ENCODE measurements at places on chromosomes 3 and 15. TPM values are rescaled to one million over a fixed set of nuclear protein-coding genes. Genes with fewer than 3 reads are reported as not detected.

DNA sequence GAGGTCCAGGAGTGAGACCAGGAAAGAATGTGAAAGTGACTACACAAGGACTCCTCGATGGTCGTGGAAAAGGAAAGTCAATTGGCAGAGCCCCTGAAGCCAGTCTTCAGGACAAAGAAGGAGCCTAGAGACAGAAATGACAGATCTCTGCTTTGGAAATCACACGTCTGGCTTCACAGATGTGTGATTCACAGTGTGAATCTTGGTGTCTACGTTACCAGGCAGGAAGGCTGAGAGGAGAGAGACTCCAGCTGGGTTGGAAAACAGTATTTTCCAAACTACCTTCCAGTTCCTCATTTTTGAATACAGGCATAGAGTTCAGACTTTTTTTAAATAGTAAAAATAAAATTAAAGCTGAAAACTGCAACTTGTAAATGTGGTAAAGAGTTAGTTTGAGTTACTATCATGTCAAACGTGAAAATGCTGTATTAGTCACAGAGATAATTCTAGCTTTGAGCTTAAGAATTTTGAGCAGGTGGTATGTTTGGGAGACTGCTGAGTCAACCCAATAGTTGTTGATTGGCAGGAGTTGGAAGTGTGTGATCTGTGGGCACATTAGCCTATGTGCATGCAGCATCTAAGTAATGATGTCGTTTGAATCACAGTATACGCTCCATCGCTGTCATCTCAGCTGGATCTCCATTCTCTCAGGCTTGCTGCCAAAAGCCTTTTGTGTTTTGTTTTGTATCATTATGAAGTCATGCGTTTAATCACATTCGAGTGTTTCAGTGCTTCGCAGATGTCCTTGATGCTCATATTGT is 6.0 kb downstream of the CCR2 start:
- no peaks in the 10 kb centered on the region for H3K4me1 ChIP-seq
- H3K27ac ChIP-seq, result no peak overlapping the region
- H3K4me3 ChIP-seq, result no peak overlapping the region
- DNase-seq, result no peak
- H3K36me3 ChIP-seq, result no peaks in the 10 kb centered on the region
- H3K27me3 ChIP-seq, result no peaks in the 10 kb centered on the region

DNA sequence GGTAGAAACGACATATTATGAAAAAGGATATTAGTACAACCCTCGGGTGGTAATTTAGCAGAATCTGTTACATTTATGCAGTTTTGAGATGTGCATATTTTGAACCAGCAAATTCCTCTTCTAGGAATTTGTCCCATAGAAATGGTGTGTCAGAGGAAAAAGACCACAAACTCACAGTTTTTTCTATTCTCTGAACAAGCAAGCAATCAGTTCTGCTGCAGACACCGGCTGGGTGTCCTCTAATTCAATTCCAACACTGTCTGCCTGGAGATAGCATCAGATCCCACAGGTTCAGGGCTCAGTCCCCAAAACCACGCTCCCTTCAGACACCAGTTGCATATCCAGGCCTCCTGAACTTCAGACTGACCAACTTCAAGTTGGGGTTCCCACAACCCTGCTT is 36.4 kb downstream of the APH1B start:
- no peaks in the 10 kb centered on the region for H3K36me3 ChIP-seq
- H3K27me3 ChIP-seq, result no peaks in the 10 kb centered on the region
- H3K27ac ChIP-seq, result no peak overlapping the region
- DNase-seq, result no peak
- H3K4me3 ChIP-seq, result no peak overlapping the region

DNA sequence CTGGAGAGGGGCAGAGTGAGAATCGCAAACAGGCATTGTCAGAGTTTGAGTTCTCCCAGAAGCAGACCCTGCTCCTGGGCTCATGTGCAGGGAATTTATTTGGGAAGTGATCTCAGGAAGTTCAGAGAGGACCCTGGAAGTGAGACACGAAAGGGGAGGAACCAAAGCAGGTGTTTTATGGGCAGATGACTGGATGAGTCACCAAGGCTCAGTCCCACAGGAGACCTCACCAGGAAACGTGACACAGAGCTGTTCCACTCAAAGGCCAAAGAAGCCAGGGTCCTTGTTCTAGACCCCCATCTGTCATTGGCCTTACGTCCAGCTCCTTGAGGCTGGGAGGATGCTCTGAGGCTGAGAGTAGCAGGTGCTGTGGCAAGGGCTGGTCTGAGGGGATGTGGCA is 43.4 kb upstream of the SEC22A start:
- H3K4me3 ChIP-seq, result no peak overlapping the region
- H3K27me3 ChIP-seq, result no peaks in the 10 kb centered on the region
- no peak for DNase-seq
- H3K36me3 ChIP-seq, result peaks cover 43% of the 10 kb centered on the region

DNA sequence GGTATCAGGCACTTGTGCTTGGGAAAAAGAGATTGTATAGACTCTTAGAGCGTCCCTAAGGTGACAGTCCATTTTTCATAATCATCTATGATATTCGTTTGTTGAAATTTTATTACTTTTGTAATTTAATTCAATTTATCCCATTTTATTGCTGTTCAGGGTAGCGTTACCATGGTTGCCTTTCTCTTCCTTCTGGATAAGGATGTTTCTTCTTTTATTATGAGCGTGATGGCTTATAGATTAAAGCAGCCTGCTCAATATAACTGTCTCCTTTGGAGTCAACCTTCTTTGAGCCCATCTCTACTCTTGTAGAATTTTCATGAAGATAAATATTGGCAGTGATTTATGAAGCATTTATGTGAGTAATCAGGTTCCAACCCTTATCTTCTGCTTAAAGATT is 182.0 kb downstream of the LRTM1 start:
- H3K4me3 ChIP-seq, result no peak overlapping the region
- no peak for DNase-seq
- no peaks in the 10 kb centered on the region for H3K27me3 ChIP-seq
- H3K4me1 ChIP-seq, result no peaks in the 10 kb centered on the region
- no peak overlapping the region for H3K27ac ChIP-seq
- H3K36me3 ChIP-seq, result no peaks in the 10 kb centered on the region

GRCh38 chr15:89457086-89457485 is 39.3 kb downstream of the RHCG start:
- no peaks in the 10 kb centered on the region for H3K36me3 ChIP-seq
- no peaks in the 10 kb centered on the region for H3K4me1 ChIP-seq
- no peak overlapping the region for H3K4me3 ChIP-seq
- no peak for DNase-seq

DNA sequence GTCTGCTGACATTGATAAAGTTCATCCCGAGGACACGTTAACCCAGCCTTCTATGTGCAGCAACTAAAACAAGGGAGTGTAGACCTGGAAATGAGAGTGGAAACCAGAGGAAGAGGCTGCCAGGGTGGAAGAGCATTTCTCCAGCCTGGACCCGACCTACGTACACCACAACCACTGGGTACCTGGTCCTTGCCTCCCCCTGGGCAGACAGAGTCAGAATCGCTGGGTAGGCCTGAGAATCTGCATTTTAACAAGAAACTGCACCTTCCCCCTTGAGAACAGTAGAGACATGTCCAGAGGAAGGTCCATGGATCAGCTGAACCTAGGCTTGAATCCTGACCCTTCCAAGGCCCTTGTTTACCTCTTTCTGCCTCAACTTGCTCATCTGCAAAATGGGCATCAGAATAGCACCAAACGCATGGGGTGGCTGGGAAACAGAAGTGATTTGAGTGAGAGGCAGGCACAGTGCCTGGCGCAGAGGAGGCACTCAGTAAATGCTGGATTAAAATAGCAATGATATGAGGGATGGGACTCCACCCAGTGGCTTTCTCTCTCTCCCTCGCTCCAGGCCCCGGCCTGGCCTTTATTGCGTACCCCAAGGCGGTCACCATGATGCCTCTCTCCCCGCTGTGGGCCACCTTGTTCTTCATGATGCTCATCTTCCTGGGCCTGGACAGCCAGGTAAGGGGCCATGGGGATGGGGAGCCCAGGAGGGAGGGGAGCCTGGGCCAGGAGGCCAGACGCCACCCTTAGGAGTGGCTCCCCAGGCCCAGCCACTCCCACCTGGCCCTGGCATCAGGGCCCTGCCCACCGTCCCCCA is 66.9 kb upstream of the SLC6A1 start:
- no peaks in the 10 kb centered on the region for H3K36me3 ChIP-seq
- DNase-seq, result no peak
- H3K27me3 ChIP-seq, result no peaks in the 10 kb centered on the region
- H3K27ac ChIP-seq, result no peak overlapping the region

DNA sequence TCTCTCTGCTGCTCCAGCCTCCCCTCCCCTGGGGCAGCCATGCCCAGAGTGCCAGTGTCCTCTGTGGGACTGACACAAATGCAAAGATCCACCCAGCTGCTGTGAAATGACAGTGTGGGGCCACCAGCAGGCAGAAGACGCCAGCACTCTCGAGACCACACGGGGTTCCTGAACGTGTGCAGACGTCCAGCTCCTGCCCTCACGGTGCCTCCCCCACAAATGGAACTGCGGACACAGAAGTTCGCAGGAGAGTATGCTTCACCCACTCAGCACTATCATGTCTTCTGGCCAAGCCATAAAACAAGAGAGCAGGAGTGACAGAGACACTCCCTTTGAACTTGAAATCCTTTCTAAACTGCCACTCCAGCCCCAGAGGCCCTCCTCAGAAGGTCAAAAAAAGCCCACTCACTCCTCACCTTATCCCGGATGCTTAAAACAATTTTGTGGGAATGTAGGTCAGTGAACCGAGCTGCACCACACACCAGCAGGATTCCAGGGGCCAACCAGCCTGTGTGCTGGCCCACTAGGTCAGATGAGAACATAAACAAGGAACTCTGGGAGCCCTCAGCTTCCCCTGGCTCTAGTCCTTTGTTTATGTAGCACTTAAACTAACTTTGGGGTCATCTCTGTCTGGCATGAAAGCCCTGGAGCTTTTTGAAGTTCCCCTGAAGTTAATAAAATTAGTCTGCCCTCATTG is 112.6 kb downstream of the DNAJB8 start:
- no peak overlapping the region for H3K4me3 ChIP-seq
- H3K36me3 ChIP-seq, result peaks cover 7% of the 10 kb centered on the region
- no peak overlapping the region for H3K27ac ChIP-seq
- no peaks in the 10 kb centered on the region for H3K27me3 ChIP-seq
- H3K4me1 ChIP-seq, result no peaks in the 10 kb centered on the region

GRCh38 chr3:20327889-20328288 is 141.9 kb upstream of the SGO1 start:
- no peaks in the 10 kb centered on the region for H3K4me1 ChIP-seq
- no peak for DNase-seq
- H3K27me3 ChIP-seq, result no peaks in the 10 kb centered on the region
- H3K27ac ChIP-seq, result no peak overlapping the region

DNA sequence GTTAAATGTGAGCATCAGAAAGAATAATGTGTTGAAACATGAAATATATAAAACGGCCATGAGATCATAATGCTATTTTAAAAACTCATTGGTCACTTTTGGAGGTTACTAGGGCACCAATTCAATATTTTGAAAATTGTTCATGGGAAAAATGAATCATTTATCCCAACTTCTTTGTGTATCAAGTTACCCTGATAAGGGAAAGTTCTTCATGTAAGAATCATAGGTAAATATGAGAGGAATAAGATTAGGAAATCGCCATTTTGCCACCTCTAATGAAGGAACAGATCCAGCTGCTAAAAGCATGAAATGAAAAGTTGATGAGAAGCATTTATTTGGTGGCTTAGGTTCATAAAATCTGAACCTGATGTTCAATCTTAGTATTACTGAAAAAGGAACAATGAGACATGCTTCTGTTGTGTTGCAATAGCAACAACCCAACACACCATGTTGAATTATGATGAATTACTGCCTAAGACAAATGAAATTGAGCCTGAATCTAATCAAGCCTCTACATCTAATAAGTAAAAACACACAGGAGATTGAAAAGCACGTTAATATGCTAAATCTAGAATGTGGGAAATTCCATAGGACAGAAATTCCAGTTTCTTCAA is 32.5 kb downstream of the ABHD5 start:
- no peak overlapping the region for H3K4me3 ChIP-seq
- no peaks in the 10 kb centered on the region for H3K4me1 ChIP-seq
- no peaks in the 10 kb centered on the region for H3K27me3 ChIP-seq
- no peak for DNase-seq

DNA sequence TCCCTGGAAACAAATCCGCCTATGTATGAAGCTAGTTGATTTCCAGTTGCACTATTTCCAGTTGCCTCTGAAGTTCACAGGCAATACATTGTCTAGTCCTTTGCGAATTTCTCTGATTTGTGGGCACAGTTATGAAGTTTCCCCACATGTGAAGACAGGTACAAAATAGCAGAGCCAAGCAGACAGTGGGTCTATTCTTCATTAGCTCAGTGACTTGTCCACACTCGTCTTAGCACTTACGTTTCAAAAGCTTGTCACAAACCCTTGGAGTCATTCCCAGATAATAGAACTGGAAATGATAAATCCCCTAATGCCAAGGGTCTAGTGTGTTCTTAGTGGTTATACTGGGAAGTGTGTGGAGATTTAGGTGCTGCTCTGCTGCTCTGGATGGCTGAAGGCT is 14.5 kb downstream of the SRPRB start:
- H3K4me1 ChIP-seq, result no peaks in the 10 kb centered on the region
- no peaks in the 10 kb centered on the region for H3K27me3 ChIP-seq
- peaks cover 48% of the 10 kb centered on the region for H3K36me3 ChIP-seq

DNA sequence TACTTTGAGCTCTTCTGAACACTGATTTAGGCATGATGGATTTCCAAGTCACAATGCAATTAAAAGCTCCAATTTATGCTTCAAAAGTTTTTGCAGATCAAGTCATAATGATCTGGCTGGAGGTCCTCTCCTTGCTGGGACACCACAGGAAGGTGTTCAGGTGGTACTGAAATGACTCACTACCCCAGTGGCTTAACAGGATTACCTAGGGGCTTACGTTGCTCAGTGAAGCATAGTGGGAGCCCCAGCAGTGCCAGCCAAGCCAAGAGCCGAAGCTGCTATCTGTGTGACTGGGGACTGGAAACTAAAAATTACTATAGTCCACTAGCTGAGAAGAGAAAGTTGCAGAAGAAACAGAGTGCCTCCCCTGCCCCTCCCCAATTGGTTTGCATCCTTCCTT is 110.1 kb upstream of the LPP start:
- peaks cover 4% of the 10 kb centered on the region for H3K4me1 ChIP-seq
- no peak overlapping the region for H3K4me3 ChIP-seq
- no peaks in the 10 kb centered on the region for H3K27me3 ChIP-seq

DNA sequence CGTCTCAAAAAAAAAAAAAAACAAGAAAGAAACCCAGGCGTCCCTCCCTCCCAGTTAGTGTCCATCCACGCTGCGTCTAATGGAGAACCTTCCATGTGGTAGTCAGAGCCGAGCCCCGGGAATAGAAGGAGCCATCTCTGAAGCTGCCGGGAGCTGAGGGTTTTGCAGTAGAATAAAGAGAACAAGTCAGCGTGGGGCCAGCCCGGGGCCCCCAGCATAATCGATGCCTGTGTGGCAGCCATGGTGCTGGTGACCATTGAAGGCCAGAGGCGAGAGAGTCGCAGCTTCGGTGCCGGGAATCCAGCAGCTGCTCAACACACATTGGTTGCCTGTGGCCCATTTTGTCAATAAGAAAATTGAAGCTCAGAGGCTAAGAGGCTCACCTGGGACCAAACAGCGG is 151.7 kb downstream of the CHSY1 start:
- H3K36me3 ChIP-seq, result no peaks in the 10 kb centered on the region
- H3K4me1 ChIP-seq, result no peaks in the 10 kb centered on the region
- H3K4me3 ChIP-seq, result no peak overlapping the region
- no peak overlapping the region for H3K27ac ChIP-seq
- H3K27me3 ChIP-seq, result no peaks in the 10 kb centered on the region

- no peaks in the 10 kb centered on the region for H3K4me1 ChIP-seq
- no peak overlapping the region for H3K4me3 ChIP-seq
These were observed 52.3 kb upstream of the CGNL1 start for GRCh38 chr15:57323806-57324589.

Gene C3orf22
- total RNA-seq, result not detected

Gene SI
- total RNA-seq, result not detected

Gene GHSR
- not detected for total RNA-seq

Gene ADAMTS7
- total RNA-seq, result 20.8 TPM

Gene CSK
- total RNA-seq, result 25.6 TPM

Gene SAMMSON
- not detected for total RNA-seq

Data from right atrium auricular region (tissue), 2 donors.